ENCODE measurements at places on chromosomes 11 and 22.

GRCh38 chr11:64750361-64751054 lies 6.6 kb upstream of the RASGRP2 start:
- DNase-seq, result no peak

- DNase-seq, result no peak
These were observed 5.6 kb upstream of the LRFN4 start for GRCh38 chr11:66851239-66851596.

DNA sequence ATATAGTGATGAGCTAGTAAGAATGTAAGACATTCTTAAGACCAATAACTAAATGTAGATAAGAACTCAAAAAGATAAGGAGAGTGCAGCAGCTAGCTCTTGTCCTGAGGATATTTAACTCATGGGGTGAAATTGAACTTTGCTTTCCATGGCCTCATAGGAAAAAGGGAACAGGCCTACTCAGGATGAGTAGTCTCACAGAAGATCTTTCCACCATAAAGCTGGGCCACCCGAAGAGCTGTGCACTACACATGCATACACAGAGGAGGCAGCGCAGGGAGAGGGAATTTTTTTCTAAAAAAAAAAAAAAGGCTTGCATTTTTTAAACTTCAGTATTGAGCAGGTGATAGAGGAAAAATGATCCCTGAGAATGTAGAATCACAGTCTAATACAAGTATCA lies 59.9 kb upstream of the CFAP300 start:
- DNase-seq, result no peak

DNA sequence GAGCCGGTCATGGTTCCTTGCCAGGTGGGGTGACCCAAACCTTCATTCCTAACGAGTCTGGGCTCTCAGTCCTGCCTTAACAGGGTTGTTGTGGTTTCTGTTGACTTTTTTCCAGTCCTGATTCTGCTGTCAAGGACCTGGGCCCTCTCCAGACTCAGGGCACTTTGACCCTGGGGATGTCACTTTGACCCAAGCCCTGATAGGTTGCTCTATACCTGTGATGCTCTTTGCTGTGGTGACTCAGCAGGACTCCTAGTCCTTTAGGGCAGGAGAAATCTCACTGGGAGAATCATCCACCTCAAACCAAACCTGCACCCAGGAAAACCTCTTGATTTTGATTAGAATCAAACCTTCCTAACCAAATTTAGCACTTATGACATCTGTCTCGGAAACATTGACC lies 20.5 kb upstream of the MPPED1 start:
- no peak for DNase-seq

- no peak for DNase-seq
These were observed 37.7 kb upstream of the ADORA2A start for GRCh38 chr22:24389680-24390079.

DNA sequence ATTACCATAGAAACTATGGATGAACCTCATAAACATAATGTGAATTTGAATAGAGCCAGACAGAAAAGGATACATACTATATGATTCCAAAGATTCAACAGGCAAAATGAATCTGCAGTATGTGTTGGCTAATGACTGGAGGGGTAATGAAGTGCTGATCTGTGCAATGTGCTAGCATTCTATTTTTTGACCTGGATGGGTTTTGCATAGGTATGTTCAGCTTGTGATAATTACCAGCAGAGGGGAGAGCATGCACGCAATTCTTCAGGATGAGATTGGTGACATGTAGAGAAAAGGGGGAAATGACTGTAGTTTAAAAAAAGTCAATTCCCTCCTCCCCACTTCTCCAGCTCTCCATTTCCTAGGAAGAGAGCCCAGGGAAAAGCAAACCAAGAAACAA lies 618 bp upstream of the CCDC81 start:
- no peak for DNase-seq

GRCh38 chr11:101759771-101760450 lies 154.9 kb upstream of the CEP126 start:
- DNase-seq, result no peak

DNA sequence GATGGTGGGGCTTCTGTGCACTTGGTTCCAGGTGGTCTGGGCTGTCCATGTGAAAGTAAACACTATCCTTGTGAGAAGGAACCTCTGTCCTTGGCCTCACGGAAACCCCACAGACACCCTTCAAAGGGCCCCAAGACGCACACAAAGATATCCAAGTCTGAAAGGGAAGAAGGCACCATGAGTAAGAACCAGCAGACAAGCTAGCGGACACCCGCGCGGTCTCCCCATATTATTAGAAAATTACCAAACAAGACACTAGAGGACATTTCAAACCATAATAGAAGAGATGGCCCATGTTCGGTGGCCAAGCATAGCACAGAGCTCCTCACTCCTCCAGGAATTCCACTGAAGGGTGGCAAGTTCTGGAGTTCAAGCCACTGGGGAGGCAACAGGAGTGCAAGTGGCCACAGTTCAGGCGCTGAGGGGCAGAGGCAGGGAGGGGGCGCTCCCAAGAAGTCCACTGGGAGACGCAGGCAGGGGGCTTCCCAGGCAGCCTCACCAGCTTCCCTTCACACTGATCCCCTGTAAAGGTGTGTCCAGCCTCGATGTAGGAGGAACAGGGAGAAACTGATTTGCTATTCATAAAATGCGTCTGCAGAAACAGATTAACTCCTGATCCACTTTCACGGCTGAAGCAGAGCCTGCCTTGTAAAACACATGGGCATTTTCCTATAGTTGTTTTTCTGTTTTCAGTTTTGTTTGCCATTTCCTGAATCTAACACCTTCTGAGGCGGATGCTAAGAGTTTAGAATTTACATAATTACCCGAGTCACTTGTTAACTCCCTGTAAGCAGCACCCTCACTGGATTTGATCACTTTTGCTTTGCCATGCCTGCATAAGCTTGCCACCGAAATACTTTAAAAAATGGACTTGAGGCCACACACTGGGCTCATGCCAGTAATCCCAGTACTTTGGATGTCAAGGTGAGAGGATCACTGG lies 9.1 kb upstream of the PPARA start:
- no peak for DNase-seq

GRCh38 chr22:30754971-30755758 lies 60.5 kb downstream of the OSBP2 start:
- peak; percentile 75 for DNase-seq

GRCh38 chr22:49186762-49187161 lies 640.9 kb downstream of the BRD1 start:
- no peak for DNase-seq

GRCh38 chr11:96155627-96156378 lies 187.2 kb downstream of the MAML2 start:
- DNase-seq, result peak; percentile 88

- no peak for DNase-seq
These were observed 14.3 kb downstream of the PDGFB start for GRCh38 chr22:39230261-39231196.

DNA sequence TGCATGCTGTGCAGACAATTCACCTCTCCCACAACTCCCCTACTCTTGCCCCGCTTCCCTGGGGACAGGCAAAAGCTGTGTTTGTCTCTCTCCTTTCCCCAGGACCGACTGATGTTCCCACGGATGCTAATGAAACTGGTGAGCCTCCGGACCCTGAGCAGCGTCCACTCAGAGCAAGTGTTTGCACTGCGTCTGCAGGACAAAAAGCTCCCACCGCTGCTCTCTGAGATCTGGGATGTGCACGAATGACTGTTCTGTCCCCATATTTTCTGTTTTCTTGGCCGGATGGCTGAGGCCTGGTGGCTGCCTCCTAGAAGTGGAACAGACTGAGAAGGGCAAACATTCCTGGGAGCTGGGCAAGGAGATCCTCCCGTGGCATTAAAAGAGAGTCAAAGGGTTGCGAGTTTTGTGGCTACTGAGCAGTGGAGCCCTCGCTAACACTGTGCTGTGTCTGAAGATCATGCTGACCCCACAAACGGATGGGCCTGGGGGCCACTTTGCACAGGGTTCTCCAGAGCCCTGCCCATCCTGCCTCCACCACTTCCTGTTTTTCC lies 1.4 kb upstream of the MADD start:
- DNase-seq, result no peak

DNA sequence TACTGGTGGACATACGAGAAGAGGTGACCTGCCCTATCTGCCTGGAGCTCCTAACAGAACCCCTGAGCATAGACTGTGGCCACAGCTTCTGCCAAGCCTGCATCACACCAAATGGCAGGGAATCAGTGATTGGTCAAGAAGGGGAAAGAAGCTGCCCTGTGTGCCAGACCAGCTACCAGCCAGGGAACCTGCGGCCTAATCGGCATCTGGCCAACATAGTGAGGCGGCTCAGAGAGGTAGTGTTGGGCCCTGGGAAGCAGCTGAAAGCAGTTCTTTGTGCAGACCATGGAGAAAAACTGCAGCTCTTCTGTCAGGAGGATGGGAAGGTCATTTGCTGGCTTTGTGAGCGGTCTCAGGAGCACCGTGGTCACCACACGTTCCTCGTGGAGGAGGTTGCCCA lies 6.9 kb downstream of the TRIM6 start:
- DNase-seq, result no peak

DNA sequence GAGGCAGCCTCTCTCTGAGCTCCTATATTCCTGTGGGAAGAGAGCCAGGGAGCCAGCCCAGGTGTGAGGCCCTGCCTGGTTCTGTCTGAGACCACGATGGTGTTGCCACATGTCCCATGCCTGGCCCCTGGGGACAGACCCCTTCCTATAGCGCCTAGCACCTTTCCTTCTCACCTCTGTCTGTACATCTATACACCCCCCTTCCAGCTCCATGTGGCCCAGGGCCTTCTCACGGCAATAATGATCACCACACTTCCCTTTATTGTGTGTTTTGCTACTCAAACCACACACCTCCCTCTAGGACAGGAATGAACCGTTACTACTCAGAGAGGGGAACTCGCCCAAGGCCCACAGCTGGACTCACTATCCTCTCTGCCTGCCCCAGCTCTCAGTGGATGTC lies 12.8 kb downstream of the CD82 start:
- peak; percentile 28 for DNase-seq
